ENCODE measurements at places on chromosomes 1 and 21.

GRCh38 chr1:218775501-218776021, 398.1 kb upstream of the LYPLAL1 start:
- DNase-seq: no peak

GRCh38 chr1:34199927-34200326, 23.2 kb downstream of the C1orf94 start:
- no peak for DNase-seq

- DNase-seq: no peak
These were observed 388.5 kb downstream of the PLPP3 start for GRCh38 chr1:56190806-56191365.

DNA sequence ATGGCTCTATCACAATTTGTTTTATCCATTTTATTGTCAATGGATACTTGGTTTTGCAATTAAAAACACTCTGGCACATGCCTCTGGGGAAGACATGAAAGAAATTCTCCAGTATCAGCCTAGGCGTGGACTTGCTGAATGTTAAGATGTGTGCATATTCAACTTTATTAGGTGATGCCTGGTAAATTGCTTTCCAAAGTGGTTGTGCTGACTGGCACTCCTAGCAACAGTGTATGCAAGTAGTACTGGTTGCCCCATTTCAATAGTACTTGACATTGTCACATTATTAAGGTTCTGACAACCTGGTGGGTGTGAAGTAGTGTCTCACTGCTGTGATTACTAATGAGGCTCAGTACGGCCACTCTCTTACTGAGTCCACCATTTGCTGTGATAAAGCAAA, 48.1 kb downstream of the BEND5 start:
- no peak for DNase-seq

- DNase-seq: no peak
These were observed 7.3 kb downstream of the FCRLB start for GRCh38 chr1:161728376-161729226.

All from activated naive CD8-positive, alpha-beta T cell treated with anti-CD3 and anti-CD28 coated beads, Interleukin-2, amount 50 U/mL, for 16 hours (primary cell).